Psoas muscle (tissue), 8 donors: ENCODE measurements at places on chromosomes 3 and 15. TPM values are rescaled to one million over a fixed set of nuclear protein-coding genes. Genes with fewer than 3 reads are reported as not detected.

The FXR1 gene
- polyA plus RNA-seq, result 777 TPM

The LMAN1L gene
- not detected for polyA plus RNA-seq

GRCh38 chr15:72182673-72183072 is 14.9 kb downstream of the GRAMD2A start:
- no peak for DNase-seq

DNA sequence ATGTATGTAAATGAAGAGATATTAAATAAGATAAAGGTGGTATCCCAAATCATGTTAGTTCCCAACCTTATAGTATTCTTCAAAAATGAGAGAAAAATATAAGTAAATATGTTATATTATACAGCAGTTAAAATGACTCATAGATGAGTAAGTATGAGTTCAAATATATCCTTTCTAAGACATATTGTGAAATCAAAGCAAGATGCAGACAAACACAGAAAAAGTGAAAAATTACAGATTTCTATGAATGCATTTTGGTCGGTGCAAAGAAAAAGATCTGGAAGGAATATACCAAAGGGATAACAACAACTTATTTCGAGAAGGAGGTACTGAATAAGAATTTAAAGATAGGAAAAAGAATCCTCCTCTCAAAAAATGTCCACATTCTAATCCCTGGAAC is 181.2 kb upstream of the TTC14 start:
- DNase-seq, result no peak

GRCh38 chr15:35319354-35319753 is 226.6 kb downstream of the DPH6 start:
- no peak for DNase-seq

The FSTL1 gene
- polyA plus RNA-seq, result 11.9 TPM

The ARL14 gene
- polyA plus RNA-seq, result not detected

- DNase-seq, result peak; percentile 30
Measured at GRCh38 chr3:138348754-138349739, 668 bp downstream of the MRAS start.

- no peak for DNase-seq
Measured at GRCh38 chr3:133934073-133934970, 38.6 kb upstream of the RAB6B start.

GRCh38 chr3:149474250-149474817 is at the start of gene TM4SF4:
Gene TM4SF4, plus strand, starts transcription at chr3:149474697. Its CDS starts 181 bp downstream, at chr3:149474878.
- no peak for DNase-seq

The EPHA6 gene
- not detected for polyA plus RNA-seq

DNA sequence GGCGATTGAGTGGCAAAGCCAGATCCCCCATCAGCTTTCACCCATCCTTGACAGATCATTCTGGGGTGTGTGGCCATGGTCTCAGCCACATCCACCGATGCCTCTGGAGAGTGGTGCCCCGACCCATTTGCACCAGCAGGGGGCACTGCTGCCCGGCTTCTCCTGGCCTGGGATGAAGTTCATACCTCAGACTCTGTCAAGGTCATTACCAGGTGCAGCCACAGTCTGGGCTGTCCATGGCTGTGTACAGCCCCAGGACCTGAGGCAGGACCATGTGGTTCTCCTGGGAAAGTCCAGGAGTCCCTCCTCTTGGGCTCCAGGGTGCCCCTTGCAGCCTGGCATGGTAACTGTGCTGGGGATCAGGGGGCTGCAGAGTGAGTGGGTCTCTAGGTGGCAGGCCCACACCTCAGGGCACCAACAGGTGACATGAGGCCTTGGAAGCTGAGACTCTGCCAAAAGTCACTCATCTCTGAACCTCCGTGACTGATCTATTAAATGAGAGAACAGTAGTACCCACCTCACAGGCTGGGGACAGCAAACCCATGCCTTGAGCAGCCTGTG is 67.2 kb downstream of the CACNA2D2 start:
- DNase-seq, result peak; percentile 78

The IL17RB gene
- polyA plus RNA-seq, result 1.3 TPM

The PPARG gene
- 5.1 TPM for polyA plus RNA-seq

DNA sequence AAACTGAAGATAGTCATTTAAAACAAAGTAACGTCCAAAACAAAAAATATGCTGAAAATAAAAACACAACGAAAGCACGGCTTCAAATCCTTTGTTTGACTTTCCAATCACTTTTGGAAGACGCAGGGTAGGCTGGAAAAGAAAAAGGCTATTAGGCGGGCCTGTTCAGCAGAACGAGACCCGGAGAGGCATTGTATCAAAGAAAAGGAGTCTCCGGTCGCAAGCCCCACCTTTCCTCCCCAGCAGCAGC is 691 bp downstream of the SENP7 start:
- DNase-seq, result no peak

The GP9 gene
- polyA plus RNA-seq, result 0.04 TPM

The SLCO2A1 gene
- 2.4 TPM for polyA plus RNA-seq

The TP63 gene
- polyA plus RNA-seq, result 13.7 TPM

GRCh38 chr15:100114100-100114499 is 227.7 kb downstream of the ADAMTS17 start:
- peak; percentile 45 for DNase-seq
